Endothelial cell (in vitro differentiated cells): ENCODE measurements at places on chromosomes 6 and 20.
A peak's percentile ranks its signal among the peaks of the same experiment; 100 is the strongest.

- DNase-seq = no peak
Measured at GRCh38 chr20:25580711-25581110, 4.6 kb downstream of the NINL start.

DNA sequence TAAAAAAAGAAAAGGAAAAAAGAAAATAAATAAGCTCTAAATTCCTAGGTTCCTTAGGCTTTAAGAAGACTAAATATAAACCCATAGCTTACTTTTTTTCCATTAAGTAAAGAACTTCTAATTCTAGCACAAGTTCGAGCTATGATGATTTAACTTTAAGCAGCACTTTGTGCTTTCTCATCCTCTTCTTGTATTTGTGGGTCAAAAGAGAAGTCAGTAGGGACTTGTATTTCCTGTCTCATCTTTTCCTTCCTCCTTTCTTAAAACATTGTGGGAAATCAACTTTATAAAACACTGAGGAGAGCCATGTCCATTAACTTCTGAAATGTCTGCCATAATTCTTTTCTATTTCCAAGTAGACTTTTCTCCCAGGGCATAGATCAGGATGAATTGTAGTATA is 637.7 kb upstream of the CITED2 start:
- DNase-seq = no peak

- no peak for DNase-seq
Measured at GRCh38 chr6:142857233-142857761, 87.7 kb downstream of the HIVEP2 start.

DNA sequence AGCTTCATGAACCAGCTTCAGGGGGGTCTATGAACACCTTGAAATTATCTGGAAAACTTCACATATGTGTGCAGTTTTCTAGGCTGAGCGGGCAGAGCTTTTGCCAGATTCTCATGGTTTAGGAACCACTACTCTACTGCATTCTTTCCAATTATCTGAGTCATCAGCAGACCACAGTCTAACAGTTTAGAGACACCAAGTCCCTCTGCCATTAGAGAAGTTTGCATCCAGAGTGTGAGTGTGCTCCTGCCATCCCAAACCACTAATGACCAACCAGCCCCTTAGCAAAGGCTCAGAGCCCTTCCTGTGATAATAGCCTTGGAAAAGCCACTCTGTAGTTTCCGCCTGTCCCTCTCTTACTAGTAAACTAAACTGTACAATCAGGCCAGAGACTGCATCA is 96.8 kb downstream of the PHACTR1 start:
- no peak for DNase-seq

GRCh38 chr6:63897459-63897858 is 261.9 kb downstream of the PHF3 start:
- DNase-seq = no peak

DNA sequence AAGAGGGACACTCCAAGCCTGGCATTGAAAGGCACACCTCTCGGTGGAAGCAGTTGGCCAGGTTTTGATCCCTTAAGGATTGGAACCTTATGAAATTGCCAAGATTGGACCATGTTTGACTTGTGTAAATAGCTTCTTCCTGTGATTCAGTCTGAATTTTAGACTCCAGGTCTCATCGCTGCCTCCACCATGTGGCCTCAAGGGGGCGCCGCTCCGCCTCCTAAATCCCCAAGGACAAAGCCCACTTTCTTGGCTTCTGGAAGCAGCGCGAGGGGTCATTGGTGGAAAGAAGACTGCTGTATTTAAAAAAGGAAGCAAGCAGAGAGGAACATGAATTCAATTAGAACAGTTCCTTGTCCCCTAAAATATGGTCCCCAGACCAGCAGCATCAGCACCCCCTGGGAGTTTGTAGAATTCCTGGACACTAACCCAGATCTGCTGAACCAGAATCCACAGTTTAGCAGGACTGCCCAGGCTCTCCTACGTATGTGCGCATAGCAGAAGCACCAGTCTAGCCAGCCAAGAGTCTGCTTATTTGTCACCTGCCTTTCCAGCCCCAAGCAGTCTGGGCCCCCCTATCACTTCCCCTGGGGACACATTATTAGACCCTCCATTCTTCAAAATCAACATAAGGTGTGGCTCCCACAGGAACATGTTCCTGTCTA is 108.5 kb downstream of the LY86 start:
- DNase-seq = peak; percentile 85

- DNase-seq = peak; percentile 19
Measured at GRCh38 chr6:37587866-37588734, 88.4 kb upstream of the CCDC167 start.

DNA sequence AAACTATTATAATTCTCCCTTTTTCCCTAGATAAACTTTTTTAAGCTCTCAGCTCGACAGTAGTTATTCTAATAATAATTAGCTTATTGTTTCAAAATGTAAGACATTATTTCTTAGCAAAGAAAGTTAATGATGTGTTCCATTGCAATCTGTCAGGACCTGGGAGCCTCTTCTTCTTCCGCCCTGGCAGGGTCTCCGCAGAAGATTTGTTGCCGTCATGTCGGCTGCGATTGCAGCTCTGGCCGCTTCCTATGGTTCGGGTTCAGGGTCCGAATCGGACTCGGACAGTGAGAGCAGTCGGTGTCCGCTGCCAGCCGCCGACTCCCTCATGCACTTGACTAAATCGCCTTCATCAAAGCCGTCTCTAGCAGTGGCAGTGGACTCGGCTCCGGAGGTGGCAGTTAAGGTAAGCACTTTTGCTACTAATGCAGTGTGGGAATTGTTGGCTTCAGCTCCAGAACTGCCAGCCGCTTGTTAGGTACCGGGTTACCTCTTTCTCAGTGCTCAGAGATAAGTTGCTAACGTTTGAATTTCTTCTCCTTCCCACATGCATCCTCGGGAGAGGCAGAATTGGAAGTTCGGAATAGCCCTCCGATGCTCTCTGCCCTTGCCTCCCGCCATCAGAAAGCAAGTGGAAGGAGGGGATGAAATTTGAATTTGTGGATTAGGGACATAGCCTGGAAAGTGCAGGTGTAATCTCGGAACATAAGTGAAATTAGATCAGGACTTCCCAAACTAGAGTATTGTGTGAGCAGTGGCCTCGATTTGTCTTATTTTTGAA is at the start of gene CDC40:
Gene CDC40, plus strand, starts transcription at position 200 of the 781 bp plus-strand sequence. Its CDS starts 18 bp downstream, at position 218.
- peak; percentile 43 for DNase-seq

- DNase-seq = no peak
Measured at GRCh38 chr6:129853996-129854711, 7.0 kb downstream of the TMEM244 start.

GRCh38 chr20:39289316-39289715 is 327.2 kb downstream of the DHX35 start:
- no peak for DNase-seq

DNA sequence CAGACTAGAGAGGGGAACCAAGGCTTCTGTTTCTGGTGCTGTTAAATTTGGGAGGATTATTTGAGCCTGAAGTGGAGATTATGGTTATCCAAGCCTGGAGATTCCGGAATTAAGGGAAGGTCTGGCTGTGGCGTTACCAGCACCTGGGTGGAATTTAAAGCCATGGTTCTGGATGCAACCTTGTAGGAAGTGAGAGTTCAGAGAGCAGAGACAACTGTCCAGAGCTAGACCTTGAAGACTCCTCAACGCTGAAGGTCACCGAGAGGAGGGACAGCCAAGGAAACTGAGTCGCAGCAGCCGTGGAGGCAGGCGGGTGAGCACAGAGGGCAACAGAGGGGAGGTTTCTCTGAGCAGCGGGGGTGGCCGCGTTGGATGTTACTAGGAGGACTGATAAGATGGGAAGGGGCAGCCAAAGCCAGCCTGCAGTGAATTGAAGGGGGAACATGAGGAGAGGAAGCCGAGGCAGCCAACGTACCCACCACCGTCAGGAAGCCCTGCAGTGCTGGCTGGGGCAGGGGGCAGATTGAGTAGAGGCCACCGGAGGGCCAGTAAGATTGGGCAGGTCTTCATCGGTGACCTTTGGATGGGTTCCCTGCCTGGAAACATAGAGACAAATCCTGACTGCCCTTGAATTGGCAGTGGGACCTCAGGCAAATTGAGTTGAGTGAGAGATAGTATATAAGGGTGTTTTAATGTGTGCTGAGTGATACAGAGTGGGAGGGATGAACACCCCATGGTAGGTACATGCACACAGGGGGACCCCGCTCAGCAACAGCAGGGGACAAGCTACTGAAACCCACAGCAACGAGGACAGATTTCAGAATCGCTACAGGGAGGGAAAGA is 90.3 kb downstream of the SNX5 start:
- no peak for DNase-seq

DNA sequence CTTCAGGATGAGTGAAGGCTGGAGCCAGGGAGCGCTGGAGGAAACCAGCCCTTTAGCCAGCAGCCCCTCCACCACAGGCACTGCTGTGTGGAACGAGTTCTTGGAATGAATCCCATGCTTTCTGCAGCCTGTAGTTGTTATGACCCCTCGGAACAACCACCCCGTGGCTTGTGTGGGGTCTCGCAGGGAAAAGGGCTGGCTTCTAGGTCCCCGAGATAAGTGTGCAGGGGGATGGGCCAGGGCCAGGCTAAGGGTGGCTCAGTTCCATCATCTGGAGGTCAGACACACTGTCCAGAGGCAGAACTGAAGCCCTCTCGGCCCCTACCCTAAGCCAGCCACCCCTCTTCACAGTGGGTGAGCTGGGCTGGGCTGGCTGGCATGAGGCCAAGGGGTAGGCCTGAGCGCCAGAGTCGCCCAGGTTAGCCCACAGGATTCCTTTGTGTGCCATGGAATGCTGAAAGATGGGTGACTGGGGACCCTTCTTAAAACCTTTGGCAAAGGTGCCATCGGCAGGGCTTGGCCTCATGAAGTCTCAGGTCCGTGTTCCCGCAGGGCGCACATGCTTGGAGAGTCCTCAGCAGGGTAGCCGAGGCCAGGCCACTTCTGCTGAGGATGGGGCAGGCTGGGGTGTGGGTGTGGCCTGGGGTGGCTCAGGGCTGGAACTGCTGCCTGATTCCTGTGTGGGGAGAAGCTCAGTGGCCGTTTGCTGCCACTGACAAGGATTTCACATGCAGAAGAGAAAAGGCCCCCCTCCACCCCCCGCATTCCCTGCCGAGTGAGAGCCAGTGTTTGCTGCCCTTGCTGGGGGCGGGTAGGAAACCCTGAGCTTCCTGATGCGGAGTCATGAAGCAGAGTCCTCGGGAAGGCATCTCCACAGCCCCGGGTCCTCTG is 24.6 kb downstream of the SPATA2 start:
- DNase-seq = no peak

- DNase-seq = peak; percentile 13
Measured at GRCh38 chr6:84709121-84709520, 55.3 kb downstream of the TBX18 start.

DNA sequence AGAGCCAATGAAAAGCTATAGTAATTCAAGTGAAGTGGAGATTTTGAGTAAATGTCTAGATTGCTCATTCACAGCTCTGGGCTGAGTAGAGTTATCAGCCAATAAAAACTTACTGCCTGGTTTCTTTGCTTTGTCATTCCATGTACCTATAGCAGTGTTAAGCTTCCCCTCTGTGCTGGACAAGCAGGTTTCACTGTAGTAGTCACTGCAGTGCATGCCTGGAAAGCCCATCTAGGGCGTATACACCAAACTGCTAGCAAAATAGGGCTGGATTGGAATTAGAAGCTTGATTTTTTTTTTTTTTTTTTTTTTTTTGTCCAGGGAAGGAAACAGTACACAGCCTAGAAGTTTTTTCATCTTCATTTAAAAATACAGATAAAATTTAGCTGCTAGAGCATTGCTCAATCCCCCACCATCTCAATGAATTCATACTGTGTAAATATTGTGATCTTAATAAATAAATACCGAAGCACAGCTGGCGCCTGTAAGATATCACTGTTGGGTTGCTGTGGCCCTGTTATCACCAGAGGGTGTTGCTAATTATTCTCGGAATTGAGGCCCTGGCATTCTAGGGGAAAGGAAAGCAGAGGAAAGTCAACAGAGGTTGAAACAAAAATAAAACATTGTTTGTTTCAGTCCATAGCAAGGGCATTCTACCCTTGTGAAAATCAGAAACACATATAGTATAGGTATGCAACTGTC is 968.5 kb upstream of the GJE1 start:
- no peak for DNase-seq

DNA sequence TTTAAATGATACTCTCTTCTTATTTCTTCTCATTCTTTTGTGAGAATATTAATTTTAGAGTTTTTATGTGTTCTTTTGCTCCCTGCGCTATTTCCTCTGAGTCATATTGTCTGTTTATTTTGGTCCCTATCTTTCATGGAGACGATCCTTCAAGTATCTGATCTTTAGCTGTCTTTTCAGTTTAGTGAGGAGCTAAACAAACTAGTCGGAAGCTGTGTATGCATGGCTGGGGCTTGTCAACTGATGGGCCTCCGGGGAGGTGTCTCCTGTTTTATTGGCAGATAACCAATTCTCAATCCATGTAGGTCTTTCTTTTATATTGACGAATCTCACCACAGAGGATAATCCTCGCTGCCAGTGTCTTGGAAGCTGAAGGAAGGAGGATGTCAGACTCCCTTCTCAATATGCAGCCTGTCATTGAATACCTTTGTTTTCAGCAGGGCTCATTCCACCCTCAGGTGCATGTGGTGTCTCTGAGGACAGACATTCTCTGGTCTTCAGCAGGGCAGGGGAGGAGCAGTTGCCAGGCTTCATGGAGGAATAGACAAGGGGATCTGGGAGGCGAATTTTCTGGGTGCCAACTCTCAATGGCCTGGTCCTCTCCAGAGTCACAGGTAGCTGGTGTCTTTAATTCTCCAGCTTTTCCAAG is 64.9 kb downstream of the RNF182 start:
- DNase-seq = no peak

DNA sequence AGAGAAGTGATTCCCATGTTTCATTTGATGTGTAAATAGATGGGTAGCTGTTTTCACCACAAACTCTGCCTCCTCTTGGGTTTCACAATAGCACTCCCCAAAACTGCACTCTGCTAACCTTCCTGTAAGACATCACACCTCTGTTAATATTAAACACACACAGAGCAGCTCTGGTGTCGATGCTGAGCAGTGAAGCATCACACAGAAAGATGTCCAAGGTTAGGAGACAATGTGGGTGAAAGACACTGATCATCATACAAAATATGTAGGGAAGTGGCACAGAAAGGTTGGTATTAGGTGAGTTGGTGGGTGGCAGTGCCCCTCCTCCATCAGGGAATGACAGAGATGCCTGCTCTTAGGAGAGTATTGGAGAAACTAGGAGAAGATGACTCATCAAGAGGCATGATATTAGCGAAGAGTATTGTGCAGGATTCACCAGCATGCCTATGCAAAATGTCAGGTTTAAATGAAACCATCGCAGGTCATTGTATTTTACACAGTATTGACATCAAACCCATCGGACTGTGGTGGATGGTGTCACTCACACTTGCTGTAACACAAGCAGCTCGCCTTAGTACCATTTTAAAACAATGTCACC is 199.7 kb downstream of the TBXT start:
- no peak for DNase-seq

GRCh38 chr20:9912858-9913434 is 74.1 kb upstream of the PAK5 start:
- peak; percentile 59 for DNase-seq

DNA sequence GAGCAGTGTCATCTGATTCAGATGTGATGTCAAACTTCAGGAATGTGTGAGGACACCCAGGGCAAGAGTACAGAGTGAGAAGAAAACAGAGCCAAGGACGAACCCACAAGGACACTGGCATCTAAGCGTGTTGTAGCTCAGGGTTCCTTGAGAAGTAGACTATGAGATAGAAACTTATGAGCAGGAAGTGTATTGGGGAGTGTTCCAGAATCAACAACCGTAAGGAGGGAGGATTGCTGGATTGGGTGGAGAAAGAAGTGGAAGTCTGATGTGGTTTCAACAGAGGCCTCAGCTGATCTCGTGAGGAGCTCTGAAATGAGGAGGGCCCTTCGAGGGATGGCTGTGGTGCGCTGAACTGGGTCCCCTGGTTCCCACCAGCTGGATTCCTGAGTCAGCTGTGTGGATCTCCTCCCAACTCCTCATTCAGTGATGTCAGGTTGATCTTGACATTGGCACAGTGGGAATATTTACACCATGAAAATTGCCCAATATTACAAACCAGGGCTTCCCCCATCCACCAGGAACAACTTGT is 25.7 kb upstream of the IGF2R start:
- no peak for DNase-seq
